ENCODE measurements at places on chromosomes 12 and 14. TPM values are rescaled to one million over a fixed set of nuclear protein-coding genes. Genes with fewer than 3 reads are reported as not detected.
A peak's percentile ranks its signal among the peaks of the same experiment; 100 is the strongest.

- DNase-seq = no peak
- H3K4me1 ChIP-seq = peaks cover 33% of the 10 kb centered on the region
- no peaks in the 10 kb centered on the region for H3K36me3 ChIP-seq
- H3K27me3 ChIP-seq = no peaks in the 10 kb centered on the region
These were observed 132.2 kb upstream of the NUDT4 start for GRCh38 chr12:93245543-93245942.

- H3K4me1 ChIP-seq = no peaks in the 10 kb centered on the region
- no peaks in the 10 kb centered on the region for H3K36me3 ChIP-seq
- no peak for DNase-seq
These were observed 52.0 kb downstream of the TMEM132C start for GRCh38 chr12:128318946-128319345.

DNA sequence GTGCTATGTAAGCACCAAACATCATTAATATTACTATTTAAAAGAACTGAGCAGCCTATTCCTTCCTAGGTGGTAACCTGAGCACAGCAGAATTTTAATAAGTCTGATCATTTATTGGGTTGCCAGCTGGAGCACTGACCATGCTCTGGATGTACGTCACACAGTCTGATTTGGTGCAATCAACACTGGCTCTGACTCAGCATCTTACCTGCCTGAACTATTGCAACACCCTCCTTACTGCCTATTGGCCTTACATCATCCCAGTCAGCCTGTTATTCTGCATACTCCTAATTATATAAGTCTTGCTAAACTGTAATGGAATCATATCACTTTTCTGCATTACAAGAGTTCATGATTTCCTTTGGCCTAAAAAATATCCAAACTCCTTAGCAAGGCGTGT lies 149.7 kb downstream of the PTPRO start:
- H3K27ac ChIP-seq = no peak overlapping the region
- H3K4me3 ChIP-seq = no peak overlapping the region
- no peaks in the 10 kb centered on the region for H3K27me3 ChIP-seq

SERPINA4 gene
- total RNA-seq = not detected

- H3K4me1 ChIP-seq = no peaks in the 10 kb centered on the region
- H3K27ac ChIP-seq = no peak overlapping the region
- no peak for DNase-seq
- H3K4me3 ChIP-seq = no peak overlapping the region
- no peaks in the 10 kb centered on the region for H3K36me3 ChIP-seq
These were observed 210.4 kb upstream of the SYT10 start for GRCh38 chr12:33649992-33650391.

DNA sequence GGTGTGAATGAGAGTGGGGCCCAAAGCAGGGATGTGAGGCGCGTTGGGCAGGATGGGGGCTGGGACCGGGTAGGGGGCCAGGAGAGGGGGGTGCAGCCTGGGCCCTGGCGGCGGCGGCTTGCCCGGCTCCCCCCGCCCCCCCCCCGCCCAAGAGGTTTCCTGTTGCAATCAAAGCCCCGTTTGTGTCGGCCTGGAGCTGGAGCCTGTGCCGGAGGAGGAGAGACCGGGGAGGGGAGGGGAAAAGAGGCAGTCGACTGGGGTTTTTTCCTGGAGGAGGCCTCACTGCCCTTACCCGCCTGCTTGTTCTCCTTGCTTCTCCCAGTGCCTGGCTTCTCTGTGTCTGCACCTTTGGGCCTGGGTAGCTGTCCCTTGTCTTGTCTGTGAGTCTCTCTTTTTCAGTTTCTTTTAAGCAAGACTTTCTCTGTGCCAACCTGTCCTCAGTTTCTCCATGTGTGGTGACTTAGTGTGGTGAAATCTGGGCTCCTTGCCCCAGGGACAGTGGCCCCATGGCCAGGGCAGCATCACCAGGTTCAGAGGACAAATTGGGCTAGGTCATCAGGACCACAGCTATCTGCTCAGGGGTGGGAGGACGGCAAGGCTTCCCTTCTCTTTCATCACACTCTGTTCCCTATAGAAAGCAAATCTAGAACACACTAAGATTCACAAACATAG lies 8.5 kb downstream of the RARG start:
- peak overlapping the region; percentile 34 for H3K27ac ChIP-seq
- H3K4me1 ChIP-seq = peaks cover 40% of the 10 kb centered on the region
- DNase-seq = peak; percentile 71
- H3K27me3 ChIP-seq = no peaks in the 10 kb centered on the region
- no peaks in the 10 kb centered on the region for H3K36me3 ChIP-seq

DNA sequence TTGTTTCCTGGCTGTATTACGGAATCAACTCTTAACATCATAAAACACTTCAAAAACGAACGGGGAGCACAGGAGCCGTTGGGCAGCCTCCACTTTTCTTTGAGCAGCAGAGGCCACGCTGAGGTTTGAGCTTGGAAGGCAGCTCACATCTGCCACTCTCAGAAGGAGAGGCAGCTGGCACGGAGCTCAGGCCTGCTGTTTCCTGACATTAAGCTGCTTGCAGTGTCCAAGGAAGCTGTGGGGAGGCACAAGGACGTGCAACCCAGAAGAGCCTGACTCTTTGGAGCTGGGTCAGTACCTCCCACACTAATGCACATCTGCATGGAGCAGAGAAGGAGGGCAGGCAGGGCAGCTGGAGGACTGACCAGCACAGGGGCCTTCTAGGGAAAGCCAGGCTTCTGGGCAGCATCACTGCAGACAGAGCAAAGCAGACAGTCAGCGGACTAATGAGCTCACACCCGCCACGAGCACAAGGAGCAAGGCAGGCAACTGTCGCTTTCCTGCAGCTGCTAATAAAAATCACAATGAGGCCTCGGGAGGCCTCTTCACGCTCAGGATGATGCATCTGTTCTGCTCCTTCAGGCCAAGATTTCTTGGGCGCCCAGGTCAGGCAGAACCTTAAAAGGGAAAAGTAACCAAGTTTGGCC lies 211.1 kb downstream of the GLT1D1 start:
- H3K36me3 ChIP-seq = no peaks in the 10 kb centered on the region
- H3K27me3 ChIP-seq = no peaks in the 10 kb centered on the region
- no peak overlapping the region for H3K27ac ChIP-seq
- DNase-seq = no peak
- no peak overlapping the region for H3K4me3 ChIP-seq
- H3K4me1 ChIP-seq = no peaks in the 10 kb centered on the region

DNA sequence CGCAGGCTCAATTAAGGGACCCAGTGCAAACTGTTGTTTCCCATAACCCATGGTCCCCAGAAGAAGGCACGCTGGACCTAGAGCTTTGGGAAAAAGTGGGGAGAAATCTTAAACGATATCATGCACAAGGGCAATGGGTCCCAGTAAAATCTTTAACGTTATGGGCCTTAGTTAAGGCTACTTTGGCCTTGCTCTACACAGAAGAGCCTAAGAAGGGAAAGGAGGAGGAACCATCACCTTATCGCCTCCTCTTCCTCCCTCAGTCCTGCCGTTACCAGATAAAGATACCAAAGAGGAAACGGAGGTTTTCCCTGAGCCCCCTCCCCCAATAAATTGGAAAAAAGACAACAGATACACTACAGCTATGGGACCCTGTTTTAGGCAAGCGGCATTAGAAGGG lies 116.9 kb downstream of the PPHLN1 start:
- no peak overlapping the region for H3K4me3 ChIP-seq
- H3K27ac ChIP-seq = no peak overlapping the region
- H3K27me3 ChIP-seq = no peaks in the 10 kb centered on the region
- peaks cover 14% of the 10 kb centered on the region for H3K36me3 ChIP-seq
- no peaks in the 10 kb centered on the region for H3K4me1 ChIP-seq

- DNase-seq = no peak
- H3K4me3 ChIP-seq = no peak overlapping the region
- H3K27ac ChIP-seq = no peak overlapping the region
- H3K27me3 ChIP-seq = no peaks in the 10 kb centered on the region
- H3K4me1 ChIP-seq = peaks cover 8% of the 10 kb centered on the region
These were observed 129.7 kb upstream of the PLEKHG7 start for GRCh38 chr12:92573104-92573503.

KLRC3 gene
- not detected for total RNA-seq
